ENCODE measurements at places on chromosomes 2 and 18.

- peak; percentile 20 for DNase-seq
Measured at GRCh38 chr2:20539776-20540586, 93.1 kb downstream of the RHOB start.

- no peak for DNase-seq
Measured at GRCh38 chr2:74007711-74008110, 23.0 kb downstream of the TET3 start.

- DNase-seq = no peak
Measured at GRCh38 chr2:47300609-47301276, 102.2 kb upstream of the MSH2 start.

DNA sequence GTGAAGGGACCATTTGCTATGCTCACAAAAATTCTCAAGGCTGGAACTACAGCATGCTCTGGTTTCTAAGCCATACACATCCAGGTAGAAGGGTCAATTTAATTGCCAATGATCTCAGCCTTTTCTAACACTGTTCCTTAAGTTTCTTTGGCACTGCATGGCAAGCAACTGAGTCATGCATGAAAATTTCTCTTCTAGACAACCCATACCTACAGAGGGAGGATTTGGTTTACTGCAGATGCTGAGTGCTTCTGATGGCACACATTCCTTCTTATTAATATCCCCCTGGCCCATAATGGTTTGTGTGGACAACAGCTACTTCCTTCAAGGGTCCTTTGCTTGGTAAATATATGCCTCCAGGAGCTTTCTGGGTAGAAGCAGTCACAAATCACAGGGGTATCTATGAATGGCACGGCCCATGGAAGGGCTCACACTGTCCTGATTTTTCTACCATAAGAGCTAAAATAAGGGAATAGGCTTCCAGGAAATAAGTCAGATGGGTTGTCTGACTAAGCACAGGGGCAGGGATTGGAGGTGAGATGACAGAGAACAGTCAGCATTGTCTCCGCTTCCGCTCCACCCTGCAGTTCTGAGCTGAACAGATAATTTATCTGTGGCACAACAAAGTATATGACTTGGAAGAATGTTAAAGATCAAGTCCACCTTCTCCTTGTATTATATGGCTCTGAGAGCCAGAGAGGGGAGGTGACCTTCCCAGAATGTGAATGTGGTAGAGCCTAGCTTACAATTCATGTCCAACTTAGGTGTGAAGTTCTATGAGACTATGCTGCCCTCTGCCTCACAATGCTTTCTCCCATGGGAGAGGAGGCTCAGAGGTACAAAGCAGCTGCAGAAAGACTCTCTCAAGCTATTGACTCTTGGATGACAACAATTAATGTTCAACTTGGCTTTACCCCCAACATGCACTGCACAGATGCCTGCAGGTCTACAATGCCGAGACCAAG lies 199.2 kb upstream of the TNP1 start:
- no peak for DNase-seq
